Lower lobe of right lung (tissue), 2 donors: ENCODE measurements at places on chromosomes 1 and 21. TPM values are rescaled to one million over a fixed set of nuclear protein-coding genes. Genes with fewer than 3 reads are reported as not detected.

DNA sequence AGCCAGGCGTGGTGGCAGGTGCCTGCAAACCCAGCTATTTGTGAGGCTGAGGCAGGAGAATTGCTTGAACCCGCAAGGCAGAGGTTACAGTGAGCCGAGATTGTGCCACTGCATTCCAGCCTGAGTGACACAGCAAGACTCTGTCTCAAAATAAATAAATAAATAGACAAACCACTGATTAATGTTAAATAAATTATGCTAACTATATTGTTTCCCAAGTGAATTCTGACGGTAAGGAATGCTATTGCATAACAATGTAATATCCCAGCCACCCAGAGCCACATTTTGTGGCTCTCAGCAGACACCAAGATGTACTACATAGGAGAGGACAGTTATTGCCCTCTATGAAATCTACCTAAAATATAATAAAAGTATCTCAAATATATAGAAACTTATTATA is 55.4 kb downstream of the LPGAT1 start:
- no peak for DNase-seq

GRCh38 chr1:82329226-82329625 is 528.5 kb downstream of the ADGRL2 start:
- DNase-seq, result no peak

- DNase-seq, result no peak
These were observed 771 bp downstream of the PACC1 start for GRCh38 chr1:212413902-212414327.

Gene SPRR1A
- total RNA-seq, result not detected
